ENCODE measurements at places on chromosomes 12 and 14.

DNA sequence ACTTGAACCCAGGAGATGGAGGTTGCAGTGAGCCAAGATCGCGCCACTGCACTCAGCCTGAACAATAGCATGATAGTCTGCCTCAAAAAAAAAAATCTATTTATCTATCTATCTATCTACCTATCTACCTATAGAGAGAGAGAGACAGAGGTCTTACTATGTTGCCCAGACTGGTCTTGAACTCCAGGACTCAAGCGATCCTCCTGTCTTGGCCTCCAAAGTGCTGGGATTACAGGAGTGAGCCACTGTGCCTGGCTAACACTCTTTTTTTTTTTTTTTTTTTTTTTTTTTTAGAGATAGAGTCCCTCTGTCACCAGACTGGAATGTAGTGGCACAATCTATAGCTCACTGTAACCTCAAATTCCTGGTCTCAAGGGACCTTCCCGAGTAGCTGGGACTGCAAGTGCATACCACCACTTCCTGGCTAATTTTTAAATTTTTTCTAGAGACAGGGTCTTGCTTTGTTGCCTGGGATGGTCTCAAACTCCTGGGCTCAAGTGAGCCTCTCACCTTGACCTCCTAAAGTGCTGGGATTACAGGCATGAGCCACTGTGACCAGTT, 1.9 kb downstream of the FAM186A start:
- no peak for DNase-seq

DNA sequence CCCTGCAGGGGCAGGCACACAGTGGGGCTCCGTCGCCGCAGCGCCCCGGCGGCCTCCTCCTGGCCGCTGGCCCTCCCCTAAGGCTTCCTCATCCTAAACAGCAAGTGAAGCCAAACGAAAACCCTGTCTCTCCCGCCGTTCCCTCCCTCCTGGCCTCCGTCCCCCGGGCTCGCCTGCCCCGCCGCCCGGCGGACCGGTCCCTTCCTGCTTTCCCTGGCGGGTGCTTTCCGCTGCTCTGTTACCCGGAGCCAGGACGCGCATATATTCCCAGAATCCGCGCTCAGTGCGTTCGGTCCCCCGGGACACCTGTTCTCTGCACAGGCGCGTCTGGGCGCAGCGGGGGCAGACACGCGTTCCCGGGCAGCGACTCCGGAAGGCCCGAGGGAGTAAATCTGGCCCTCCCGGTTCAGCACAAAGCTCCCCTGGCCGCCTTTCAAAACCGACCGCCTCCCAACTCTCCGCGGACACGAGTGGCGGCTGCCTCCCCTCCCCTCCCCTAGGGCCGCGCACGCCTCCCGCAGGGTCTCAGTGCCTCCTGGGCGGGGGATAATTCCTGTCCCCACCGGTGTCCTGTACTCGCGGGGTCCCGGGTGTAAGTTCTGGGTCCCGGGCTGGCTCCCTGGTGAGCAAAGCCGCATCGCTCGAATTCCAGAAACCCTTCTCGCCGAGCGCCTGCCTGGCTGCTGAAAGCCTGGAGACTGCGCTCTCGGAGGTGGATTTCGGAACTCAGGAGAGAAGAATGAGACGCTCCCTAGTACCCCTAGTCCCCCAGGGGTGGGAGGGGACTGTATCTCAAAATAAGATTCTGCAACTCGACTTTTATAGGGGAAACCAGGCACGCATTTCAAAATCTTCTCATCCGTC, 21.4 kb upstream of the CEP170B start:
- no peak for DNase-seq

- no peak for DNase-seq
These were observed 9.0 kb downstream of the SLC8B1 start for GRCh38 chr12:113325916-113326315.

DNA sequence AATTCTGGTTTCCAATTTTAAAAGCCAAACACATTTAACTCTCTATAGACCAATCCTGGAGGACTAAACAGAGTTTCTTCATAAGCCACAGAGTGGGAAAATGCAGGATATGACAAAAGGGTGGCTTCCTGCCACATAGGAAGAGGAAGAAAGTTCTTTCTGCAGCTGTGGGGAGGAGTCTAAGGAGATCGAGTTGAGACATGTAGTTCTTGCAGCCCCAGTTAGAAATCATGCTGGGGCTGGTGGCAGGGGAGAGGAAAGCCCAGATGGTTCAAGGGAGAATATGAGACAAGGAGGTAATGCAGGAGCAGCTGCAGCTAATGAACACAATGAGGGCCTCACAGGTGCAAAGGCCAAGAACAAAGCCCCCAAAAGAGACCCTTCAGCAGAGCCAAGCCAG, 85.0 kb upstream of the ARID2 start:
- no peak for DNase-seq

DNA sequence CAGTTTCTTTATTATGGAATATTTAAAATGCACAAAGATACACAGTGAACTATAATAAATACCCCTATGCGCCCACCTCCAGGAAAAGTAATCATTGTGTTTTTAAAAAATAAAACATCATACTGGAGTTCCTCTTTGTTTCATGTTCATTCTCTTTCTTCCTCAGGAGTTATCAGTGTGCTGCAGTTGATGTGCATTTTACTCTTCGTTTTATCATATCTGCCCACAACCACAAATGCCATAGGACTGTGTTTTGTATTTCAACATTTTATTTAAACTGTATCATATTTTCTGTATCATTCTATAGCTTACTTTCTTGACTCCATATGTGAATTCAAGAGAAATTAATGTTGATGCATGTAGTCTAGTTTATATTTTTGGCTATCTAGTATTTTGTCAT, 53.9 kb downstream of the TSHR start:
- DNase-seq, result no peak

DNA sequence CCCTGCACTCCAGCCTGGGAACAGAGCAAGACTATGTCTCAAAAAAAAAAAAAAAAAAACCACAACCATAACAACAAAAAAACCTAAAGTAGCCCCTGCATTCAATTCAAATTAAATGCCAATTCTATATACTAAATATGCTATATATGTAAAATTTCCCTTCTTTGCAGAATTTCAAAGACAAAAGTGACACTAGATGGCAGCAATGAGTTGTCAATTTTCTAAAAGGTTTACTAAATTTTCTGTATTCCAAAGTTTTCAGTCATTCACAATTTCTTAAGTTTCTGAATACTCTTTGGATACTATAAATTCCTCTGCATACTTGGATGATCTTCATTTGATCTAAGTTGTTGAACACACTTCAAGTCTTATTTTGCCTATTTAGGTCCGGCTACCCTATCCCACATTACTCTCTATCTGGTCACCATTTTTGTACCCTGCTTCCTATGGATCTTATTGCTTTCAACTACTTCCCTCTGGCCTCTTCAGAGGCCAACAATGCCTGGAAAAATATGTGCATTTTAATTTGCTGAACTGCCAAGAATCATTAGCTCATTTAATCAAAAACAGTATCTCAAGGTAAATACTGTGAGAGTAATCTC, 27.9 kb downstream of the HNRNPC start:
- no peak for DNase-seq

GRCh38 chr12:124972211-124972610, 16.7 kb downstream of the DHX37 start:
- no peak for DNase-seq

- DNase-seq, result no peak
These were observed 16.1 kb upstream of the MFAP5 start for GRCh38 chr12:8678661-8679111.

DNA sequence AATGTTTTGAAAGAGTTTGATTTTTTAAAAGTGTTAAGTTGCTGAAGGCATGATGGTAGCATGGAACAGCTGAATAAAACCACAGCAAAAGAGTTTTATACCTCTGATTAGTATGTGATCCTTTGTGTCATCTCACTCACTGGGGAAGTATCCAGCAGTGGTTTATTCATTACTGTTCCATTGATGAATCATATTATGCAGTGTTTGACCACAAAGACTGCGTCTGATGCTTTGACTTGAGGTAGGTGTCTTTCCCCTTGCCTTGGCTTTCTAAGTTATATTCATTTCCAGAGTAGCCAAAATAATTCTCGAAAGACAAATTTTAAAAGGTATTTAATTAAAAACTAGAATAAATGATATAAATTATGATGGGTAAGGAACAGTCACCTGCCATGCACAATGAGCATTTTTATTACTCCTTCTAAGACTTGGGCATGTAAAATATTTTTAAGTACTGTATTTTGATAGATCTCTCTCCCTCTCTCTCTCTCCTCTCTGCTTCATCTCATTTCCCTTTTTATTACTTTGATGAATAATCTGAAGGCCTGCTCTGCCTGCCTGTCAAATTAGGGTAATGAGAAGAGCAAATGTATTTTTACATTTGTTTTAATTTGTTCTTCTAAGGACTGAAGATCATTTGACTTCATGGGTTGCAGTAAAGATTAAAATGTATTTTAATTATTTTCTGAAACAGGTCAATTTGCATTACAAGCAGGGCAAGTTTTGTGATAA, 164.9 kb downstream of the NAV3 start:
- no peak for DNase-seq

DNA sequence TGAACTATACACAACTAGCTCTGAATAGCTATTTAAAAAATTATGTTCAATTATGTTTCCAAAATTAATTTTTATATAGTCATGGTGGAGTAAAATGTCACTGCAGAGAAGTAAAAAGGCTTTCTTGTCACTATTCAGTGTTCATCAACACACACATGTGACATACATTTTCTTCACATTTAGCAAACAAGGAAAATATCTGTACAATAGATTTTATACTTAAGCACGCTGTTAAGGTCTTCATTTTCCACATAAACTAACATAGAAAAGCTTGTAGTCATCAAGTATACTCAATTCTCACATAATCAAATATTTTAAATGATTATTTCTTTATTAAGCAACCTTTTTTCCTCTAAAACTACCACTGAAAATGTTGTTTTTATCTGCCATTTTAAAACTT, 141.2 kb upstream of the DIO2 start:
- no peak for DNase-seq

- DNase-seq, result no peak
These were observed 137.5 kb downstream of the FBXL14 start for GRCh38 chr12:1456885-1457284.

DNA sequence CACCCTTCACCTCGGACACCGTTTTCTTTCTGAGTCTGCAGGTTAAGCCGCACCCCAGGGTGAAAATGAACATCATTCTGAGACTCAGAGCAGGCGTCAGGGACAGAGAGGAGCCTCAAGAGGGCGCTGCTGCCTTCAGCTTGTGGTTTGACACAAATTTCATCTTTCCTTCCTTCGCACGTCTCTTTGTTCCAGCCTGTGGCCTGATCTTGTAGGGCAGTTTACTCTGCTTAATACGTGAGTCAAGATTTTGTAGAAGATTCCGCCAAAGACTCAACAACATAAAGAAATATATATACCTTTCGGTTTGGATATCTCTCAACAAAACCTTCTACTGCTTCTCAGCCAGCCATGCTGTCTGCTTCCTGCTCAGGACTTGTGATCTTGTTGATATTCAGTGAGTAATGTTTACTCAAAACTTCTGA, 329.3 kb upstream of the OR4E1 start:
- peak; percentile 65 for DNase-seq

DNA sequence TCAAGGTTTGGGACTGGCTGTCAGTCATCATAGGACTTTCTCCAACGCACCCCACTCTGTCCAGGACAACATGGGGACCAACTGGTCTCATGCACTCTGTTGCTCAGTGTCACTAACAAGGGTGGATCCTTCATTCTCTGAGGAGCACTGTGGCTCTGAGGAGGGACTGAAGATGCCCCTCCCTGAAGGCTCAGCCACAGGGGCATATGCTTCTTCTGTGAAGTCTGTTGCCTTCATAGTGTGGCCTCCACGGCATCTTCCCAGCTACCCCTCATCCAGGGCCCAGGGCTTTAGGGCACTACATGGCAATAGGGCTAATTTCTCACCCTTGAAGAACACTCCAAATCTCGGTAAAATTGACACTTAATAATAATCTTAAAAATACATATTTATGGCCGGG, 14.3 kb upstream of the IFI27L2 start:
- no peak for DNase-seq

- no peak for DNase-seq
These were observed 2.0 kb upstream of the HECTD1 start for GRCh38 chr14:31209605-31210004.

GRCh38 chr14:53153702-53154112, 584 bp upstream of the DDHD1 start:
- DNase-seq, result no peak

- DNase-seq, result no peak
These were observed 117.2 kb downstream of the SAMD4A start for GRCh38 chr14:54683882-54684794.

DNA sequence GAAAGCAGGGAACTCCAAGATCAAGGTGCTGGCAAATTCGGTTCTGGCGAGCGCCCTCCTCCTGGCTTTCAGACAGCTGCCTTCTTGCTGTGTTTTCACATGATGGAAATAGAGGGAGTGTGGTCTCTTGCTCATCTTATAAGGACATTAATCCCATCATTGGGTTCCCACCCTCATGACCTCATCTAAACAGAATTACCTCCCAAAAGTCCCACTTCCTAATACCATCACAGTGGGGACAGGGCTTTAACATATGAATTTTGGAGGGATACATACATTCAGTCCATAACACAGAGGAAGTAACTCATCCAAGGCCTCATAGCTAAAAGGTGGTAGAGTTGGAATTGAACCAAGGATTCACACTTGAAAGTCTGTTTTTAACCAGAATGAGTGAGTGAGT, 28.6 kb downstream of the DYRK2 start:
- DNase-seq, result no peak

GRCh38 chr12:26817183-26817591, 15.8 kb downstream of the ITPR2 start:
- DNase-seq, result no peak

DNA sequence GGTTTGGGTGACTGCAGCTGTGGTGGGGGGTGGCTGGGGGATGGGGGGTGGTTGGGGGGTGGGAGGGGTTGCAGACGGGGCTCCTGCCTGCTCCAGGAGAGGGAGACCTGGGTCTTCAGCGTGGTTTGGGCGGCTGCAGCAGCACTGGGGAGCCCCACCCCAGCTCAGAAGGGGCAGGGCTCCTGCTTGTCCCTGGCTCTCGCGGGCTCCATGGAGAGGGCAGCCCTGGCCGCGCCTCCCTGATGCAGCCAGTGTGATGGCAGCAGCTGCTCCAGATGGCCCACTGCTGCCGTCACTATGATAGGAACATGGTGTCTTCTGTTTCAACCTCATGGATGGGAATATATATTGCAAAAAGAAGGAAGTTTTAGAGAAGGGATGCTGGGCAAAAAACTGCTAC, 22.9 kb downstream of the TRHDE start:
- DNase-seq, result no peak

DNA sequence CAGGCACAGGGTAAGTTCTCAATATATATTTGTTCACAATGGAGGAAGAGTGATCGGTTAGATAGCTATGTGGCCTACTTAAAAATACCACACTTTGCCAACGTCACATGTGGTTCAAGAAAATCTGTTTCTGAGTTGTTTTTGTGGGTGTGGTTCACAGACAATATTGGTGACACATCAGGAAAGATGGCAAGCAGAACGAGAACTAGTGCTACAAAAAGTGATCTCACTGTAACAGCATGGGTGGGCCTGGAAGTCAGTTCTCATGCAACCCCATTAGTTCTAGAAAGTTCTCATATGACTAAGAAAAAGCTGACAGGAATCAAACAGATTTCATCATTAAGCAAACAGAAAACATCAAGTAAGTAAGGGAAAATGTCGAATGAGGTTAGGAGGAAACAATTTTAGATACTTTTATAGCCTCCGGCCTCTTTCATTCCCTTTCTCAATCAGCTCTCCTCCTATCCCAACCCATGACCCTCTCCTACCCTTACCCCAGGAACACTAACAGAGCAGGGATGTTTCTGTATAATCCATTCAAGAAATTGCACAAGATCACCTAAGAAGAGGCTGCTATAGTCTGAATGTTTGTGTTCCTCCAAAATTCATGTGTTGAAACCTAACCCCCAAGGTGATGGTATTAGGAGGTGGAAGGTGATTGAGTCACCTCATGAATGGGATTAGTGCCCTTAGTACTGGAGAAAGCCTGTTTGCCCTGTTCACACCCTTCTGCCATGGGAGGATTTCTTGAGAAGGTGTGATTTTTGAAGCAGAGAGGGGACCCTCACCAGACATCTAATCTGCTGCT, 15.5 kb upstream of the NTN4 start:
- peak; percentile 33 for DNase-seq

All from CD4-positive, alpha-beta T cell treated with Interleukin-6 at 100 ng/mL for 8 hours (primary cell).